ENCODE measurements at places on chromosomes 16 and 17. TPM values are rescaled to one million over a fixed set of nuclear protein-coding genes. Genes with fewer than 3 reads are reported as not detected.
A peak's percentile ranks its signal among the peaks of the same experiment; 100 is the strongest.

- DNase-seq: no peak
Observed at GRCh38 chr17:8212312-8213180, 2.2 kb upstream of the AURKB start.

GRCh38 chr16:4800290-4801041, 2.0 kb downstream of the ROGDI start:
- DNase-seq: peak; percentile 81

The HSF5 gene
- 0.32 TPM for total RNA-seq

GRCh38 chr16:61945511-61945910, 90.7 kb downstream of the CDH8 start:
- DNase-seq: no peak
